ENCODE measurements at places on chromosomes 6 and 20.

- no peak for DNase-seq
Observed at GRCh38 chr6:43796903-43797890, 27.2 kb downstream of the VEGFA start.

GRCh38 chr6:147204060-147204785 lies at the start of gene STXBP5:
Gene STXBP5 (plus strand): TSS chr6:147204417. CDS start chr6:147204533, 116 bp downstream.
- peak; percentile 4 for DNase-seq

- DNase-seq, result no peak
Observed at GRCh38 chr6:44837741-44838140, 450.2 kb downstream of the CDC5L start.

- DNase-seq, result no peak
Observed at GRCh38 chr20:33733654-33734576, 2.1 kb downstream of the ZNF341 start.

GRCh38 chr20:57215826-57216471 lies 50.5 kb downstream of the BMP7 start:
- no peak for DNase-seq

- no peak for DNase-seq
Observed at GRCh38 chr6:158771399-158772152, 47.6 kb downstream of the EZR start.

GRCh38 chr6:129516005-129516404 lies 194.0 kb downstream of the ARHGAP18 start:
- no peak for DNase-seq

DNA sequence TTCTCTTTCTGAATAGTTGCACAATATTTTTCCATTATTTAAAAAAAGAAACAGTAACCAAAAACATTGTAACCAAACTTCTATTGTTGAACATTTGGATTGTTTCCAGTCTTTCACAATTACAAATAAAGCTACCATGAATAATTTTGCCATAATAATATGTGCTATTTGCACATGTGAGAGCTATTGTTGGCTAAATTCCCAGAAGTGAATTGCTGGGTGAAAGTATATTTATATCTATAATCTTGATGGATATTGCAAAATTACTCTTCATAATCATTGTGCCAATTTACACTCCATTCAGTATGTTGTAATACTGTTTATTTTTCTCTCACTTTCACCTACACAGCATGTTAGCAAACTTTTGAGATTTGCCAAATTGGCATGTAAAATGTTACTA lies 36.6 kb upstream of the SLC22A16 start:
- no peak for DNase-seq

- no peak for DNase-seq
Observed at GRCh38 chr20:42756991-42757390, 432.7 kb downstream of the PTPRT start.

- peak; percentile 85 for DNase-seq
Observed at GRCh38 chr20:33731693-33732165, at the start of gene ZNF341. Gene ZNF341 (plus strand): TSS chr20:33731996. CDS start chr20:33732022, 26 bp downstream.

- no peak for DNase-seq
Observed at GRCh38 chr6:116217069-116217468, 36.8 kb downstream of the TSPYL4 start.

- no peak for DNase-seq
Observed at GRCh38 chr6:122736616-122737015, 42.9 kb upstream of the FABP7 start.

Data from stimulated activated CD4-positive, alpha-beta T cell treated with anti-CD3 and anti-CD28 coated beads, Interleukin-4, amount 100 ng/mL, for 4 hours (primary cell).